HCT116 (cell line): ENCODE measurements at places on chromosomes 4 and X. TPM values are rescaled to one million over a fixed set of nuclear protein-coding genes. Genes with fewer than 3 reads are reported as not detected.

DNA sequence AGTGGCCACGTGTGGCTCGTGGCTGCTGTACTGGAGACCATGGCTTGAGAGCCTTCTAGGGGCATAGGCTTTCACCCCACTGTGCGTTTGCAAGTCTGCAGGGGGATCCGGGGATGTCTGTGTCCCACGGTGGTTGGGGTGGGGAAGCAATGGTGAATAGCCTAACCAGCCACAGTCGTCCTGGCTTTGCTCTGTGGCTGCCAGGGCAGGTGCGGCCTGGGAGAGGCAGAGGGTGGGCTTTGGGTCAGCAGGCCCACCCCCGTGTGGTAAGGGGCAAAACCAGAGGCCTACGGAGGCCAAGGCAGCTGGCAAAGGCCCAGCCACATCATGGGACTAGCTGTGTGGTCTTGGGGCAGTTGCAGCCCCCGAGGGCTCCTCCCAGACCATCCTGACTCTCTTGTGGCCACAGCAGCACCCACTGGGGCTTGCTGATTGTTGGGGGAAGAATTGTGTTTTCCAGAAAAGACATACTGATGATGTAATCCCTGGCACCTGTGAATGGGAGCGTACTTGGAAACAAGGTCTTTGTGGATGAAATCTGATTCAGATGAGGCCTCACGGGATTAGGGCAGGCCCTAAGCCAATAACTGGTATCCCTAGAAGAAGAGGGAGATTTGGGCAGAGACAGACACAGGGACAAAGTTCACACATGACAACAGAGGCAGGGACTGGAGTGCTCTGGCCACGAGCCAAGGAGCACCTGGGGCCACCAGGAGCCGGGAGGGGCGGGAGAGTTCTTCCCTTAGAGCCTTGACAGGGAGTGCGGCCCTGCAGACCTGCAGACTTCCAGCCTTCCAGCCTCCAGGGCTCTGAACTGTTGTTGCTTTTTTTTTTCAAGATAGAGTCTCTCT lies 2.9 kb downstream of the CPZ start:
- no peak overlapping the region for H3K27ac ChIP-seq
- no peak for DNase-seq
- no peaks in the 10 kb centered on the region for H3K36me3 ChIP-seq
- H3K4me1 ChIP-seq, result peaks cover 20% of the 10 kb centered on the region
- 0 out of 2 replicates have a peak, but pooled peaks cover 5% of the 10 kb centered on the region for H3K27me3 ChIP-seq

DNA sequence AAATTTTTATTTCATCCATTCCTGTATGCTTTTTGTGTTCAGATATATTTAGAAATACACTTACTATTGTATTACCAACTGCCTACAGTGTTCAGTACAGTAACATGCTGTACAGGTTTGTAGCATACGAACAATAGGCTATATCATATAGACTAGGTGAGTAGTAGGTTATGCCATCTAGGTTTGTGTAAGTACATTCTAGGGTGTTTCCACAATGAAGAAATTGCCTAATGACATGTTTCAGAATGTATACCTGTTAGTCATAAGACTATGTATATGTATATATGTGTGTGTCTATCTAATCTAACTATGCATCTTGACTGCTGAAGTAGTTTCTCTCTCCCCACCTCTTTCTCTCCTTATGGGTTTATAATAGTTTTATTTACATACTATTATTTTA lies 51.5 kb upstream of the BTC start:
- H3K27me3 ChIP-seq, result no peaks in the 10 kb centered on the region
- H3K27ac ChIP-seq, result no peak overlapping the region
- no peaks in the 10 kb centered on the region for H3K4me1 ChIP-seq
- no peak overlapping the region for H3K4me3 ChIP-seq
- no peak for DNase-seq

GRCh38 chr4:121122661-121123060 lies 41.5 kb downstream of the TNIP3 start:
- H3K36me3 ChIP-seq, result no peaks in the 10 kb centered on the region
- no peak overlapping the region for H3K4me3 ChIP-seq
- H3K27ac ChIP-seq, result no peak overlapping the region
- no peak for DNase-seq
- H3K27me3 ChIP-seq, result no peaks in the 10 kb centered on the region

DNA sequence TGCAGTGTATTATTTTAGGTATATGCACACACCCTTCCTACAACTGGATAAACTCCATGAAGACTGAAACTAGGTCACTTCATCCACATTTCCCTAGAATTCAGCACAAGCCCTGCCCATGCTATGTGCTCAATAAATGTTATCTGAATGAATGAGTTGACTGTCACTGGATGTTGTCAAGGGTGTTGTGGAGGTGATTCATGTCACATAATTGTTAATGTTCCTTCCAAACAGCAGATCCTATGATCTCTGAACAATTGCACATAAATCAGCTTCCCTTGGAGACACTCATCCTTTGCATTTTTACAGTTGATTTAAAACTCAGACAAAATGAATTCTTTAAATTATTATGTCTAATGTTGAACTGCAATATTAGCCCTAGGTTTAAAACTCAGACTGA lies 154.7 kb downstream of the TSPAN5 start:
- H3K36me3 ChIP-seq, result peaks cover 9% of the 10 kb centered on the region; the same call in 1 of the 2 replicates
- H3K27ac ChIP-seq, result no peak overlapping the region
- no peaks in the 10 kb centered on the region for H3K27me3 ChIP-seq
- H3K4me3 ChIP-seq, result no peak overlapping the region

GRCh38 chrX:40140706-40141499 lies 43.1 kb upstream of the BCOR start:
- H3K4me1 ChIP-seq, result peaks cover 62% of the 10 kb centered on the region
- no peak for DNase-seq
- H3K27me3 ChIP-seq, result no peaks in the 10 kb centered on the region
- no peaks in the 10 kb centered on the region for H3K36me3 ChIP-seq
- H3K4me3 ChIP-seq, result no peak overlapping the region

DNA sequence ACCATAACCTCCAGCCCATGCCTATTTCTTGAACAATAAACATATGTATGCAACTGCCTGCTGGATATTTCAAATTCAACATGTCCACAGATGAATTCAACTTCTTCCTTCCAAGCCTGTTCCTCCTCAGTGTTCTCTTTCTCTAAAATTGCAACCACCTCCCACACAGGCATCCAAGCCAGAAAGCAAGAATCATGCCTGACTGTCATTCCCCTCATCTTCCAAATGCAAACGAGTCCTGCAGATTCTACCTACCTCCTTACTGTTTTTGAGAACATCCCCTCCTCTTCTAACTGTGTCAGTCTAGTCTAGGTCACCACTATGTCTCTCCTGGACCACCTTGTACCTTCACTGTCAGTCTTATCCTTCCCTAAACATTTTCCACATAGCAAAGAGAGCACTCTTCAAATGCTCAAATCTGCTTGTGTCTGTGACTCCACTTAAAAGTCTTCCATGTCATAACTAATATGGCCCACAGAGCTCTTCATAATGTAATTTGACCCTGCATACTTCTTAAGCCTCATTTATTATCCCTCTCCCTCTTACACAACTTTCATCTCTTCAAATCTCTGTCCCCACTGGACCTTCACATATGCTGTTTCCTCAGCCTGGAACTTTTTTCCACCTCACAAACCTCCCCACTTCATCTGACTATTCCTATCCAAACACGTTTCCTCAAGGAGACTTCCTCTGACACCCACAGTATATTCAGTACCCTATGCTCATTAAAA lies 25.7 kb downstream of the MAPK10 start:
- peaks cover 8% of the 10 kb centered on the region for H3K4me1 ChIP-seq
- H3K36me3 ChIP-seq, result no peaks in the 10 kb centered on the region
- DNase-seq, result no peak
- no peak overlapping the region for H3K4me3 ChIP-seq
- H3K27ac ChIP-seq, result no peak overlapping the region
- H3K27me3 ChIP-seq, result no peaks in the 10 kb centered on the region

GRCh38 chr4:21753084-21753760 lies 195.3 kb downstream of the KCNIP4 start:
- no peaks in the 10 kb centered on the region for H3K4me1 ChIP-seq
- no peak overlapping the region for H3K27ac ChIP-seq
- no peak for DNase-seq
- H3K36me3 ChIP-seq, result no peaks in the 10 kb centered on the region

- H3K36me3 ChIP-seq, result no peaks in the 10 kb centered on the region
- H3K27ac ChIP-seq, result no peak overlapping the region
- no peak for DNase-seq
- H3K27me3 ChIP-seq, result no peaks in the 10 kb centered on the region
- no peak overlapping the region for H3K4me3 ChIP-seq
- H3K4me1 ChIP-seq, result no peaks in the 10 kb centered on the region
Observed at GRCh38 chr4:23237771-23238170, 545.0 kb downstream of the GBA3 start.

The HMGB2 gene
- 388 TPM for total RNA-seq

The VCX2 gene
- total RNA-seq, result not detected
